ENCODE measurements at places on chromosomes 16 and 17.
A peak's percentile ranks its signal among the peaks of the same experiment; 100 is the strongest.

GRCh38 chr17:51120357-51120738 is 320 bp downstream of the SPAG9 start:
- no peak for DNase-seq

DNA sequence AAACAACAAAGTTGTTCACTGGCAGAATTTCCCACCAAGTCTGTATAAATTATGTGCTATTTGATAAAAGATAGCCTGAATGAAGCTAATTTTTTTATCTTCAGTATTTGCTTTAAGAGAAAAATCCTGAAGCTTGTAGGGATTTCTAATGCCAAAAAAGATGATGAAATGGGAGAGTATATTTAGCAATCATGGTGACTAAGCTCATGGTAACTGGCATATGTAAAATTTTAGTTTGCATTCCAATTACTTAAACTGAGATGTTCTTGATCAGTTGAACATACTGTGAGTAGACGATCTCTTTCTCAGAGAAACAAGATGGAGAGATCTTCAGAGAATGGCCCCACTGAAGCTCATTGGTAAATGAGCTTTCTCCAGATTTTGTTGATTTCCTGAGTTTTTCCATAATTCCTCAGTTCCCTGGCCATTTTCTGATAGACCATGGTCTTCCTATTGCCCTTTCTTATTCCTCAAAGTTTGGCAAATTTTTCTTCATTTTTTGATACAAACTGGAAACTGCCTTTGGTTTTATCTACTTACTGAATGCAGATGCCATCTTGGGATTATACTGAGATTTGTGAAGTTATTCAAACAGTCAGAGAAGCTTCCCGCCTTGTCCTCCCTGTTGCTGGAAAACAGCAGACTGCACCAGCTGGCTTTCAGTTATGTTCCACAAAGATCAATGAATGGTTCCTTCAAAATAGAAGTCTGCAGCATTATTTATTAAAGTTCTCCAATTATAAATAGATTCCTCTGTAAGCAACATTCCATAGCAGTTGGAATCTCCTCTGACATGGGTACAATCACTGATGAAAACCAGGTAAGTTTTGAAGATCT is 68.3 kb upstream of the ALOX12 start:
- DNase-seq: peak; percentile 55

GRCh38 chr17:80878876-80879722 is 112.5 kb upstream of the CHMP6 start:
- DNase-seq: no peak

DNA sequence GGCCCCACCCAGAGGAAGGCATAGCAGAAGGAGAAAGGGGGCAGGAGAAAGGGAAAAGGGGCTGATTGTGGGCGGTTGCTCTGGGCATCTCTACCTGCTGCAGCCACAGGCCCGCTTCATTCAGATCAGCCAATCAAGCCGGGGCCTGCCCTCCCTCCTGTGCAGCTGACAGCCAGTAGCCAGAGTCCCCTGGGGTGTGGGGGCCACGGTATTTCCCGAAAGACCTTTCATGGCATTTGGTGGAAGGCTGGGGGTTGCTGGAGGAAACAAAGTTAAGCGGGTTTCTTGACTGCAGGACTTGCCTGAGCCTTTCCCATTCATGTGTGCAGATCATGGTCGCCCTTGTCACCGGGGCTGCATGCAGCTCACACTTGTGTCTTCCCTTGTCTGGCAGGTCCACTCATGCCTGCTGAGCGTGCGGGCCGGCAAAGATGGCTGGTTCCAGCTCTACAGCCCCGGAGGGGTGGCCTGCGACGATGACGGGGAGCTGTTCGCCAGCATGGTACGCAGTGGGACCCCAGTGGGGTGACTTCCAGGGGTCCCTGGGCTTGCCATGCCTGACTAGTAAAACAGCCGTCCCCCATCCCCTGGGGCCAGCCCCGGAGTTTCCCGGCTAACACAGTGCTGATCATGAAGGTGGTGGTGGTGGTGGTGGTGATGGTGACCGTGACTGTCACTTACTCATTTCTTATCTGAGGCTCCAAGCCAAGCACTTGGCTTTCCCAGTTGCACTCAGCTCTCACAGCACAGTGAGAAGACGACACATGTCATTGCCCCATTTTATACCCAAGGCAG is 82.7 kb upstream of the PLCG2 start:
- no peak for DNase-seq

GRCh38 chr16:88610080-88610479 is 28.3 kb upstream of the IL17C start:
- no peak for DNase-seq

- no peak for DNase-seq
Observed at GRCh38 chr17:55053855-55054254, 85.3 kb downstream of the STXBP4 start.

Measured in AG09319 (cell line).